ENCODE measurements at places on chromosomes 13 and 19.

DNA sequence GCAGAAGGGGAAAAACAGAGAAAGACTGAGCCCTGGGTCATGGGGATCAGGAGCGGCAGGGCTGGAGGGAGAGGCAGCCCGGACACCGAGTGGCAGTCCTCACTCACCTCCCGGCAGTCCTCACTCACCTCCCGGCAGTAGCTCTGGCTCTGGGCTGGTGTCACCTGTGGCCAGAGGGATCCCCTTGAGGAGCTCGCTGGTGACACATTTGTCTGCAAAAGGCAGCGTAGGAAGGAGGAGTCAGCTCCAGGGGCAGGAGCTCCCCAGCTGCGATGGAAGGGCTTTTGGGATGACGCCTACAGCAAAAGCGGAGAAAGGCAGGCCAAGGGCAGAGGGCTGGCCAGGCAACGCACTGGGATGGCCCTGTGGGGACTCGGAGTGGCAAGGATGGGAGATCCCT is 739 bp downstream of the EIF3G start:
- no peak for DNase-seq

DNA sequence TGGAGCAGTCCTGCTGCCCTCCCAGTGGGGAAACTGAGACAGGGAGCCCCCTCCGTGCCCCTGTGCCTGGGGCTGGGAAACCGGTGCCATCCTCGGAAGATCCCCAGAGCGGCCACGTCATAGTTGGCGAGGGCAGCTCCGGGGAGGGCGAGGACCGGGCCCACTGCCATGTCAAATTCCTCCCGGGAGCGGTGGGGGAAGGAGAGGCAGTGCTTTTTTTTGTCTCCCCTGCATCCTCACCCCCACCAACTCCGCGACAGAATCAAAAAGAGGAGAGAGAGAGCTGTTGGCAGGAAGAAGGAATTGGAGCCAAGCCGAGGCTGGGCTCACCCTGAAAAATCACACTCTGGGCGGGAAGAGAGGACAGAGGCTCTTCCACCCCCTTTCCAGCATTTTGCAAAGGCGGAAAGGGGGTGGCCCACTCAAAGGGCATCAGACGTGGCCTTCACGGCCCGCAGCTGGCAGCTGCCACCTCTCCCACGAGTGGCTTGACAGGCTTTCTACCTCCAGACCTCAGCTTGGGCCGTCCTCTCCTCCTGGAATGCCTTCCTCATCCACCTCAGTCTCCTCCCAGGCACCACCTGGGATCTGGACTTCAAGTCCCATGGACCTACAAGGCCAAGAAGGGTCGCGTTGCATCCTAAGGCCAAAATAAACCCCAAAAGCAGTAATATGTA is 19.6 kb upstream of the NFIC start:
- no peak for DNase-seq

- no peak for DNase-seq
Observed at GRCh38 chr13:101915331-101915730, 462.9 kb downstream of the ITGBL1 start.

DNA sequence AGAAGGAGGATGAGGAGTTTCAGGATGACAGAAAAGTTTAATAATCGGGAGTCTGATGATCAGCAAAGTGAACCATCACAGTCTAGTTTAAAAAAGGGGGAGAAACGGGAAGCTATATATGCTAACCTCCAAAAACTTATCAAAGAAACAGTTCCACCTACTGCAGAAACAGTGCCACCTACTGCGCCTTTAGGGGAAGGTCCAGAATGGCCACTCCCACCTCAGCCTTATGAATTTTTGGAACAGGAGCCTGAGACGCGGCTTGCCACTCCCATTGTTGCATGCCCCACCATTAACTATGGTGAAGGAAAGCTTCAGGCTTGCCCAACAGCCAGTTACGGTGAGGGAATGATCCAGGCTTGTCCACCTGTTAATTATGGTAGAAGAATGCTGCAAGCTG is 929.0 kb downstream of the SLITRK6 start:
- DNase-seq: no peak

- no peak for DNase-seq
Observed at GRCh38 chr13:80716610-80717081, 375.7 kb upstream of the SPRY2 start.

DNA sequence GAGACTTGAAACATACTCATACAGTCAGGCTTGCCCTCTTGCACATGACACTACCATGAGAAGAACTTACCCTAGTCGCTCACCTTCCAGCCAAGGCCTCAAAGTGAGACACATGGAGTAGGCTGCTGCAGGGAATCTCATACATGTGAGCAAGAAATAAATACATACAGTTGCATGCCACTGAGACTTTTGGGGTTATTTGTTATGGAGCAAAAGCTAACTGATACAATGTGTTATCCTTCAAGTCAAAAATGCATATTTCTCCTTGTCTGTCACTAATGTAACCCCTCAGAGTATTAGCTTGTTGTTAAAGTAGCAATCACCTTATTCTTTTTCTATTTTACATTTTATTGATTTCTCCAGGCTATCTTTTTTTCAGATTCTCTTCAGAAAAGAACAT is 58.1 kb downstream of the FOXO1 start:
- DNase-seq: no peak

GRCh38 chr13:84487752-84488151 is 605.5 kb upstream of the SLITRK1 start:
- no peak for DNase-seq

DNA sequence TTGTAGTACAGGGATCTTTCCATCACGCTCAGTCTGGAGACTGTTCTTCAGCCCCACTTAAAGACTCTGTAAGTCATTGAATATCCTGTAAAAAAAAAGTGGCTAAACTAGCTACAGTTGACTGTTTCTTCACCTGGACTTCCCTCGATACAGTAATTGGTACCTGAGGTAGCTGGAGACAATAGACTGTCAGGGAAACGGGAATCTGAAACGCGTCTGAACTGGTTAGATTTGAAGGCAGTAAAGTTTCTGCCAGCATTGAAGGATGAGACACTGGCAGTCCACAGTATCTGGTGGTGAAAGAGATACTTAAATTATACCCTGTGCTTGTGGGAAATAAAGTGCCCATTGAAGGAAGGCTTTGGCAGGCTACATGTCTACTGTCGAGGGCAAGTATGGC is 550.5 kb downstream of the IRS2 start:
- no peak for DNase-seq

- DNase-seq: no peak
Observed at GRCh38 chr19:33673258-33673875, 51.6 kb downstream of the CHST8 start.

- DNase-seq: peak; percentile 34
Observed at GRCh38 chr13:30421093-30422053, 920 bp upstream of the UBE2L5 start.

DNA sequence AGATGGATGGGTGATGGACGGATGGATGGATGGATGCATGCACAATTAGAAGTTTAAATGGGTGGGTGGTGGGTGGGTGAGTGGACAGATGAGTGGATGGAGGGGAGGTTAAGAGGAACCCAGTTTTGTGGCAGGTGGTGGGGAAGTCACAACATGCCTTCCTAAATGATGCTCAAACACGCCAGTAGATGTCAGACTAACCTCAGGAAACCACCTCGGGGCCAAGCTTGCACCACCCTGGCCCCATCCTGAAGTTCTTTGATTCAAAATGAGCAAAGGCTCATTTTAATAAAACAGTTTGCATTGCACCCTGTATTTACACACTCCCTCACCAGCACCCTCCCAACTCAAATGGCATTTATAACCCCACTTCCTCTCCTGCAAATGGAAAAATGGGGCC is 91.4 kb upstream of the CACNA1A start:
- peak; percentile 63 for DNase-seq

Measured in CD4-positive, alpha-beta T cell treated with Interleukin-1 beta for 1 hour (primary cell).